ENCODE measurements at places on chromosomes 1 and 21.

DNA sequence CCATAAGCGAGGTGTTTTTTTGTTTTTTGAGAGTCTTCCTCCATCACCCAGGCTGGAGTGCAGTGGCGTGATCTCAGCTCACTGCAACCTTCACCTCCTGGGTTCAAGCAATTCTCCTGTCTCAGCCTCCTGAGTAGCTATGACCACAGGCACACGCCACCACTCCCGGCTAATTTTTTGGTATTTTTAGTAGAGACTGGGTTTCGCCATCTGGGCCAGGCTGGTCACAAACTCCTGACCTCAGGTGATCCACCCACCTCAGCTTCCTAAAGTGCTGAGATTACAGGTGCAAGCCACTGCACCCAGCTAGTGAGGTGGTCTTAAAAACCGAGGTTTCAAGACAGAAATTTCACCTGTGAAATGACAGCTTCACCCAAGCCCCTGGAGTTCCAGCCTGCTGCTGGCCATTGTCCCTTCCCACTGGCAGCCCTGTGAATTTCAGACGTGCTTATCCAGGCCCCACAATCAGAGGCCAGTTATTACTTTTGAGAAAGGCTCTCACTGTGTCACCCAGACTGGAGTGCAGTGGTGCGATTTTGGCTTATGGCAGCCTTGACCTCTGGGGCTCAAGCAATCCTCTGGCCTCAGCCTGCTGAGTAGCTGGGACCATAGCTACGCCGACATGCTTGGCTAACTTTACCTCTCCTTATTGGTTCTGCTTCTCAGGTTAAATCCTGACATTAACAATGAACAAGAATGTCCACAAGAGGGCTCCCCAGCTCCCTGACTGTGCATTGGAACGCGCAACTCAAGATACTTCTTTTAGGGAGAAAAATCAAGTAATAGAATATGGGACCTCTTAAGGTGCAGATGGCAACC lies 19.4 kb downstream of the ENO1 start:
- no peak for DNase-seq

- DNase-seq = no peak
Measured at GRCh38 chr1:25805863-25806225, 5.9 kb downstream of the SELENON start.

GRCh38 chr21:37654596-37654995 lies 261.7 kb downstream of the KCNJ6 start:
- no peak for DNase-seq

DNA sequence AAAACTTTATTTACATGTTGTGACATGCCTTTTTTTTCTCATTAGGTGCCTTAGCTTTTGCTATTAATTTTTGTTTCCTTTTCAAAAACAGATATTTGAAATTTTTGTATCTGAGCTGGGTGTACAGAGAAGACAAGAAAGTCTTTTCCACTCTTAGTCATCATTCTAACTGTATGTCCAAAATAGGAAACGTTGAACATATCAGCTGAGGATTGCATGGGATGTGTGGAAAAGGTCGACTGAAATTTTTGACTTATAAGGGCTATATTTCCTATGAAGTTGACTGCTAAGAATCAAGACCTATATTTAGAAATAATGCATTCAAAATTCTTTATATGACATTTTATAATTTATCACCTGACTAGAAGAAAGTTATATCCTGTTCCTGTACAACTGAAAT lies 270.0 kb upstream of the ZRANB2 start:
- DNase-seq = no peak

GRCh38 chr1:32073299-32074229 lies 825 bp downstream of the TMEM39B start:
- no peak for DNase-seq

DNA sequence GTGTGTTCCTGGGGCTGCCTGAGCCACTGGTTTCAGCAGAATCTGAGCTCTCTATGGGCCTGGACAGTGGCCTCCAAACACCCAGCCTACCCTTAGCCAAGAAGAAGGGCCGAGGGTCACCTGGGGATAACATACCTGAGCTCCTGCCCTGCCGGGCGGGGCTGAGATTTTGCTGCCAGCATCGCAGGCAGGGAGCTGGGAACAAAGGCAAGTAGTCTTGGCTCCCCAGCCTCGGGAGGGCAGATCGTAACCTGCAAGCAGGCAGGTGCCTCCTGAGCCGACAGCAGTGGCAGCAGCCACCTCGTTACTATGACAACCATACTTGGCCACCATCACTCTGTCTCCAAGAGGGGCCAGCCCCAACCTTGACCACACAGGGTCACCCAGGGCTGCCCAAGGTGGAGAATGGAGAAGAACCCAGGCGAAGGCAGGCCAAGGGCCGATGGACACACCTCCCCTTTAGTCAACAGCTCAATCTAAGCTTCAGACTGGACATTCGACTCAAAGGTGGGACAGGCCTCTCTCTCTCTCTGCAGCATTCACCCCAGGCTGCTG lies 54.6 kb downstream of the TOMM20 start:
- no peak for DNase-seq

GRCh38 chr1:58063095-58063494 lies 483.4 kb downstream of the OMA1 start:
- DNase-seq = no peak

- no peak for DNase-seq
Measured at GRCh38 chr1:209854196-209854595, 26.4 kb downstream of the UTP25 start.

DNA sequence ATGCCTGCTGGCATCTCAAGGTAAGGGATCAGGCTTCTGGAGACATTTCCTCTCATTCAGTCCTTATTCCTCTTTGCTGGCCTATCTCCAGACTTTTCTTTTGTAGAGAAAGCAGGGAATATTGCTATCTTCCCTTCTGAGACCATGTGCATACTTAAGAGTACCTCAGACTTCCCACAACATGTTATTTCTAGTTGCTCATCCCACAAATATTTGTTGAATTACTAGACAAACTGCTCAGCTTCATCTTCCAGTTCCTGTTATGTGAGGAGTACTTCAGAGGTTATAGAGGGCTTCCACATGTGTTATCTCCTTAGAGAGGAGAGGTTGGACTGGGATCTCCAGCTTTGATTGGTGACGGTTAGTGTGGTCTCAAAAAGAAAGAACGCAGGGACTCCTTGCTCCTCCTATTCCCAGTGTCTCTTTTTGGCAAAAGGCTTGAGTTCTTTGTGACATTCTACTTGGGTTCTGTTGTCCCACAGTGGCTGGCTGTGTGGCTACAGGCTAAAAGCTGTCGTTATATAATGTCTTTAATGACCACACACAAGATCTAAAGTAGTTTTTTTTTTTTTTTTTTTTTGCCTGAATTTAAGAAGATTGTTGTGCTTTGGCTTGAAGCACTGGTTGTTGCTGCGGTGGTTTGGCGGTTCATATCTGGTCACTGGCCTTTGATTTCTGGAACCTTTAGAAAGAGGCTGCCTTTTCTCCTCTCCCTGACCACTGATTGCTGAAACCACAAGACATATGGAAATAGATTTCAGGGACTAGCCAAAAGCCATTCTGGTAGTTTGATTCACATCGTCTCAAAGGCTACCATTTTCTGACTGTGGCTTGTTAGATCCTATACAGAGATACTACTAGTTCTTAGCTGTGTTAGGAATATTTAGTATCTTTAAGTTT lies 78.7 kb downstream of the FGGY start:
- DNase-seq = no peak

GRCh38 chr1:15598436-15598835 lies 13.6 kb upstream of the AGMAT start:
- no peak for DNase-seq

DNA sequence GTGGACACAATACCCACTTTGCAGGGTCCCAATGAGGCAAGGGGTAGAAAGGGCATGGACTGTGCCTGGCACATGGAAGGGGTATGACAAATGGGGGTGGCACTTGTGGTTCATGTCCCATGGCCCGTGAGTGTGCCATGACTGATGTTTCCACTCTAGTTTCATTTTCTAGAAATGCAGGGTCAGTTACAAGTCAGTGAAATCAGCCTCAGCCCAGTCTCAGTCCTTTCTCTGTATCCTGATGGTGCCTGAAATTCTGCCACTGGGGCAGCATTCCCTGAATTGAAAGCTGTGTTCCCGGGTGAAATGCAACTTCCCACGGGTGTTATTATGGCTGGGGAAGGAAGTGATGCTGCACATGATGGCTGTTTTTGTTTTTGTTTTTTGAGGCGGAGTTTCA lies 110.8 kb upstream of the ZBTB40 start:
- no peak for DNase-seq

DNA sequence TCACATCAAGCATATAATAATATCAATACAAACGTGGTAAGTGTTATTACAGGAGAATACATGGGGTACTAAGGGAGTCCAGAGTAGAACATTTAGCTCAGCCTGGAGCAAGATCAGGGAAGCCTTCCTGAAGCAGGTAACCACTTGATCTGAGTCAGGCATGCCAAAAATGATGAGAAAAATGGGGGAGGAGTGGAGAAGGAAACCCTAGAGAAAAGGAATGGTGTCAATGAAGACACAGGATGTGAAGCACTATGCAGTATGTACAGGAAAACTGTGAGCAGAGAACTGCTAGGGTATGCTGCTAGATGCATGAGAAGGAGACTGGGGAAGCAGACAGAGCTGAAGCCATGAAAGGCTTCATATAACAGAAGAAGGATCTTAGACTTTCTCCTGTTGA lies 84.7 kb downstream of the NOTCH2 start:
- no peak for DNase-seq

GRCh38 chr1:22236900-22237299 lies 94.0 kb upstream of the WNT4 start:
- DNase-seq = peak; percentile 12

- DNase-seq = no peak
Measured at GRCh38 chr1:54766726-54767125, 2.4 kb upstream of the PARS2 start.

GRCh38 chr1:58622571-58622970 lies 45.5 kb upstream of the TACSTD2 start:
- DNase-seq = no peak

DNA sequence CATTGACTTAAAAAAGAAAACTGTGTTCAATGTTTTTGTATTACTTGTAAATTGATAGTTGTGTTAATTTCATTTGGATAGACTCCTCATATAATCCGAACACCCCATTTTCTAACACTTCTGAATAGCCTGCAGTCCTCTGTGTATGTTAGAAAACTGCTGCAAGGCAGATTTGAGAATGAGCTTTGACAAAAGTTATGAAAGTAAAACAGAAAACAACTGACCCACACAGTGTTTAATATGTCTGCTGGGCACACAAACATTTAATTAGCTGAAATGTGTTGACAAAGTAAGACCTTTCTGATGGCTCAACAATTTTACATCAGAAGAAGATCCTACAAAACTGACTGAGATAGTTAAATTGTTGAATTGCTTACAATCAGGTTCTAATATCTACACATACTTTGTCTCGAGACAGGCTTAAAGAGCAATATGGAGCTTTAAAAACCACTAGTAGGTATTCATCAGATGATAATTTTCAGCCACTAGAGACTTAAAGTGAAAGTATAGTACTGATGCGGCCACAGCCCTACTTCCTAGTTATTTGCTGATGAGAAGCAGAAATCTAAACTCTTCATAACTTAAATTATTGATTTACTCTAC lies 40.0 kb upstream of the PRMT6 start:
- no peak for DNase-seq

DNA sequence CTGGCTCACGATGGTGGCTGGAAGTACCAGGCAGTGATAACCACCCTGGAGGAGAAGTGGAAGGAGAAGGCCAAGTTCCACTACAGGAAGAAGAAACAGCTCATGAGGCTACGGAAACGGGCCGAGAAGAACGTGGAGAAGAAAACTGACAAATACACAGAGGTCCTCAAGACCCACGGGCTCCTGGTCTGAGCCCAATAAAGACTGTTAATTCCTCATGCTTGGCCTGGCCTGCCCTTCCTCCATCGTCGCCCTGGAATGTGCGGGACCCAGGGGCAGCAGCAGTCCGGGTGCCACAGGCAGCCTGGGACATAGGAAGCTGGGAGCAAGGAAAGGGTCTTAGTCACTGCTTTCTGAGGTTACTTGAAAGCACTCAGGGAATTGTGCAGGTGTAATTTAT lies 10.8 kb downstream of the IL24 start:
- DNase-seq = no peak

- no peak for DNase-seq
Measured at GRCh38 chr21:26236281-26236680, 65.7 kb upstream of the APP start.

GRCh38 chr1:21898326-21899200 lies 38.5 kb downstream of the HSPG2 start:
- peak; percentile 77 for DNase-seq

DNA sequence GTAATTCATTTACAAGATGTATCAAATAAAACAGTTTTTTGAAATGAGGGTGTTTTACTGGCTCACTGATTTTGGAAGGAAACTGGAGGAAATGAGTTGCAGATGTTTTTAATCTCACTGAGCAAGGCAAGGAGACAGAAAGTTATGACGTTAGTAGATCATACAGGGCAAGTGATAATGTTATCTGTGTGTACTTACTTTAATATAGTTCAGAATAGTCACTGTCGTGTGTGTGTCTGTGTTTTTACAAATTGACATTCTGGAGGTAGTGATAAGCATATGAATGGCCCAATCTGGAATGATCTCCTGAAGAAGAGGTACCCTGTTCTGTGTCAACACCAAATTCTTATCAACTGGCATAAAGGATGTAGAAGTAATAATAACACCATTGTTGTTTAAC lies 1.9 kb upstream of the GBP4 start:
- DNase-seq = no peak

All from psoas muscle (tissue), 8 donors.